ENCODE measurements at places on chromosomes 16 and 17. TPM values are rescaled to one million over a fixed set of nuclear protein-coding genes. Genes with fewer than 3 reads are reported as not detected.

KRTAP2-2 gene
- polyA plus RNA-seq = not detected

HSD17B1 gene
- 0.59 TPM for polyA plus RNA-seq

NME4 gene
- 88.6 TPM for polyA plus RNA-seq

C17orf113 gene
- polyA plus RNA-seq = 0.14 TPM

NOL3 gene
- polyA plus RNA-seq = not detected

OTOP3 gene
- polyA plus RNA-seq = not detected

ANKRD40CL gene
- polyA plus RNA-seq = not detected

NOG gene
- polyA plus RNA-seq = 65.1 TPM

IRX5 gene
- polyA plus RNA-seq = not detected

CCL4L2 gene
- polyA plus RNA-seq = not detected

ZNF48 gene
- polyA plus RNA-seq = 6.0 TPM

USP31 gene
- polyA plus RNA-seq = 0.37 TPM

CBX2 gene
- polyA plus RNA-seq = not detected

MYO15A gene
- polyA plus RNA-seq = 0.43 TPM

TEKT5 gene
- polyA plus RNA-seq = not detected

SOX8 gene
- 2.3 TPM for polyA plus RNA-seq

KRTAP3-1 gene
- not detected for polyA plus RNA-seq

GPRC5B gene
- 9.8 TPM for polyA plus RNA-seq
